ENCODE measurements at places on chromosomes 2 and 18.

GRCh38 chr18:48777744-48778116, 173.0 kb downstream of the SMAD7 start:
- DNase-seq: no peak

DNA sequence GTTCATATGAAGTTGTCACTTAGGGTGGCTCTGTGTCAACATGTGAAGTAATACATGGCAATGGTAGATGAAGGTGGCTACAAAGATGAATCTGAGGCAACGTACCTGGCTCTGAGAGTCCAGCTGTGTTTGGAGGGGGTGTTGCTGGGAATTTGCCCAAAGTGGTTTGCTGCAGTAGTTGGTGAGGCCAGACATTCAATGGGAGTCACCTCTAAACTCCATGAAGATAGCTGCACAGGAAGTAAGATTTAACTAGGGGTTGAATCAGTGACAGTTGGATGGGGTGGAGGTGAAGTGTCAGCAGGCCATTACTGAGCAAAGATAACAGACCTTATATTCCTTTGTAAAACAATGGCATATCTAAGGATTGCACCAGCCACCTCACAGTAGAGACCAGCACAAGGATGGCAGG, 71.8 kb downstream of the NUP35 start:
- DNase-seq: no peak

DNA sequence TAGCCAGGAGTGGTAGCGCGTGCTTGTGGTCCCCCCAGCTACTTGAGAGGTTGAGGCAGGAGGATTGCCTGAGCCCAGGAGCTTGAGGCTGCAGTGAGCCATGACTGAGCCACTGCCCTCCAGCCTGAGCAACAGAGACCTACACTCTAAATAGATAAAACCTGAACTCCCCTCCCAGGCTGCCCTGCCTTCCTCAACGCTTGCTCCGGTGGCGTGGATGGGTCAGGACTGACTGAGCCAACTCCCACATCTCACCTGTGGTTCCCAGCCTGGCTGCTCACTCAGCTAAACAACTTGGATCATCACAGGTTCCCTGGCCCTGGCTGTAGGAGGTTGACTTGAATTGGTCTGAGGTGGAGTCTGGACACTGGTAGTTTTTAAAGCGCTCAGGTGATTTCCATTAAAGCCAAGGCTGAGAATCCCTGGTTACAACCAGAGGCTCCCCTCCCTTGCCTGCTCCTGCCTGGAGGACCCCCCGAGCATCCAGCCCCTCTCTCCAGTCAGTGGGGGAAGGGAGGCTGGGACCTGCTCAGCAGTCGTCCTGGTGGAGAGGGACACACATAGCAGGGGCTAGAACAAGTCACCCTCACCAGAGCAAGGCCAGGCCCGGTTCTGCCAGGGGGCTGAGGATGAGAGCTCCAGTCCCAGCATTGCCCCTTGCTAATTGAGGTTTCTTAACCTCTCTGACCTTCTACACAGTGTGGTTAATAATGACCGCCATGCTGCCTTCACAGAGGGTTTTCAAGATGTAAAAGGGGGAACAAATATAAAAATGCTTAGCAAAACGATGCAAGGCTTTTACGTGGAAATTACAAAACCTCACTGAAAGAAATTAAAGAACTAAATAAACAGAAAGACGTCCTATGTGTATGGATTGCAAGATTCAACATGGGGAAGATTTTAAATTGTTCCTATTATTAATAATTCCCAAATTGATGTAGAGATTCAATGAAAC, 46.9 kb upstream of the TAF1B start:
- no peak for DNase-seq

DNA sequence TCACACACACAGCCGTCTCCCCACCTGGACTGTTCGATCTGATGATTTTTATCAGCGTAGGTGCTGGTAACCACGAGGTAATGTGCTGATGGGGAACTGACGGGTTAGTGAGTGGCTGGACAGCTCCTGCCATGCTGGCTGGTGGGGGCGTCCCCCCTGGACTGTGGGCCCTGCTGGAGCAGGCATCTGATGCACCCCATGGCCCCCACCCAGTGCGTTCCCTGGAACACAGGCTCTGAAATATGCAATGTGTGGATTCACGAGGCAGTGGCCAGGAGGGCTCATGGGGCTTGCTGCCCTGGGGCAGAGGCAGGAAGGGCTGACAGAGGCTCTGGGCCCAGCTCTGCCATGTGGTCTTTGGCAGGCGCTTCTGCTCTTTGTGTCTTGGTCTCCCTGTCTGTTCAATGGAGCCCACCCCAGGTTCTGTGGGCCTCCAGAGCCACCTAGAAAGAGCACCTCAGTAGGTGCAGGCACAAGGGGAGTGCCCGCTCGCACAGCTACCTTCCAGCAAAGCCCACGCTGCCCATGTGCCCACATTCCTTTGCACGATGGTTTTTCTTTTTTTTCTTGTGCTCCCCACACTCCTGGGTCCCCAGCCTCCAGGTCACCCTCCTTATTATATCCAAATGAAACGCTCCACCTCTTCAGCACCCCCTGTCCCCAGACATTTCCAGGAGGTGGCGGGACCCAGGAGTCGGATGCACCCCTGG, 10.3 kb upstream of the PXDN start:
- no peak for DNase-seq

DNA sequence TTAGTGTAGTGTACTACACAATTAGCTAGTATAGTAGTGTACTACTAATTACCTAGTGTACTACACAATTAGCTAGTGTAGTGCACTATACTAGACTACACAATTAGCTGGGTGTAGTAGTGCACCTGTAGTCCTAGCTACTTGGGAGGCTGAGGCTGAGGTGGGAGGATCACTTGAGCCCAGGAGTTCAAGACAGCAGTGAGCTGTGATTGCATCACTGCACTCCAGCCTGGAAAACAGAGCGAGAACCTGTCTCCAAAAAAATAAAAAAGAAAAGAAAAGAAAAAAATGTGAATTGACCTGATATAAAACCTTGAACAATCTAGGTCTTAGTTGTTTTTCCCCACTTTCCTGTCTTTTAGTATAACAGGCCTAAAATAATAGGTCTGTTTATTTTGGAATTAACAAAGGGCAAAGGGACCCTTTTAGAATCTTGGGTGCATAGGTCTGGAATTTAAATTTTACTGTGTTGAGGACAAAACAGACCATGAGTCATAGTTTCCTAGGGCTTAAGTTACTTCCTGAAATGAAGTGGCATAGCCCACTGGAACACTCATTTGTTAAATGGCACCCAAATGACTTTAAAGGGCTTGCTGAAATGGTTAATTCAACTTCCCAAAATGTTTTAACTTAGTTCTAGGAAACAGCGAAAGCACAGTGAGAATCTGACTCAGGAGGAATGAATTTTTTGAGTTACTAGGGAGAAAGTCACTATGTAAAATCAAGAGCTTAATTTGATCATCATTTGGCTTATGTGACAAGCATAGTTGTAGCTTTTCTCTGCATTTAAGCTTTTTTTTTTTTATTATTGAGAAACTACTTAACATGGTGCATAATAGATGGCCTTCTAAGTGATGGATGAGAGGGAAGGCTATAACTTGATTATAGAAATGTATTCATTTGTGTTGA, 50.7 kb upstream of the ARL5A start:
- DNase-seq: no peak

DNA sequence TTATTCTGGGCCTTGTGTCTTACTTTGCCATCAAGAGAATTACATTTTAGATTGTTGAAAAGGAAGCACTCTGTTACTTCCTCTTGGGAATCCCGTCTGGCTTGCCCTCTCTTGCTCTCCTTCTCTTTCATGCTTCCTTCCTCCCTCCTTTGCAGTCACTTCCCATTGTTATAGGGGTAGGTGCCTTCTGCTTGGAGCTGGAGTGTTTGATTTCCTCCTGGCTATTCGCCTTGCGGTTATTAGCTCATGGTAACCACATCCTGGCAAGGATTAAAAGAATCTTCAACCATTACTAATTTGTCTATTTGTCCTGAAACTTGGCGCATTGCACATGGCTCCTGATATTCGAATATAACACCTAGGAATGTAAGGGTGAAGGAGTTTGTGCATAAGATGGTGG, 115.0 kb downstream of the CERS6 start:
- DNase-seq: no peak

- DNase-seq: no peak
Observed at GRCh38 chr2:467892-468647, 180.2 kb upstream of the ALKAL2 start.

DNA sequence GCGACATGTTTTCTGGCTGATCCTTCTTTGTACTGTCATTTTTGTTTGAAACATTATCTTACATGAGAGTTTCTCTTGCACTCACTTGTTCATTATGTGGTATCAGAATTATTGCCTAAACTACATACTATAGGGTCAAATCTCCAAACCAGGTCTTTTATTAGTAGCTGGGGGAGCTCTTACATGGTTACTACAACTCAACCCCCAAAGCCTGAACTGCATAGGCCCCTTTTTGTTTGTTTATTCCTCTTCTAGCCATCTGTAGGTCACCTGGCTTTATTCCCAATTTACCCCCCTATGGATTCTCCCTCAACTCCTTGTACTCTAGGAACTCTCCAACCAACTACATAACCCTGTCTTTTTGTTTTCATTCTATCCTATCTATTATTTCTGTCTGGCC, 46.7 kb downstream of the PUM2 start:
- DNase-seq: no peak

GRCh38 chr2:96139181-96139758, 968 bp upstream of the ASTL start:
- no peak for DNase-seq

DNA sequence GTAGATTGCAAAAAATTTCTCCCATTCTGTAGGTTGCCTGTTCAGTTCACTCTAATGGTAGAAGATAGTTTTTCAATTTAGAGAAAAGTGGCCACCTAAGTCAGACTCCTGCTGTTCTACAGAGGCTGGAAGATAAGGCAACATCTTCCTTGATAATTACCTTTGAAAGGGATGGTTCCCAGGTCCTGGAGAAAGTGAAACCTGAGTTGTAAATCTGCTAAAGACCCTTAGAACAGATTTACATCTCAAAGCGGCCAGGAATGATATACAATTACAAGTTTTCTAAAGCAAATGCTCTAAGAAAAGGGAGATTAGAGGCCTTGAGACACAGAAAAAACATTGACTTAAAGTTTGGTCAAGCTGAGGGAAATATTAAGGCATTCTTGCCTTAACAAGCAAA, 1350.2 kb upstream of the FAM98A start:
- DNase-seq: no peak

DNA sequence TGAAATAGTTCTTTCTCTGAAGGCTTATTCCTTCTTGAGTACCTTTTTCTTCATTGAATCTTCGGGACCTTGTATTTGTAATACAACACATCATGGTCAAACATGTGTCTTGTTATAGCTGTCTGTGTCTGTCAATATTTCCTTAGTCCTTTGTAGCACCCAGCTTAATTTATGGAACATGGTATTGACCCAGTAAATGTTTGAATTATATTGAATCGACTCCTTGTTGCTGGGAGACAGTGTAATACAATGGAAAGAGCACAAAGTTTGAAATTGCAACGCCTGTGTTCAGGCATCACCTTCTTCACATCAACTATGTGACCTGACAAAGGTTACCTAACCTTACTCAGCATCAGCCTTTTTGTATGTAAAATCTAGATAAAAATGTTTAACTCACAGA, 267.2 kb upstream of the CYRIA start:
- DNase-seq: no peak

DNA sequence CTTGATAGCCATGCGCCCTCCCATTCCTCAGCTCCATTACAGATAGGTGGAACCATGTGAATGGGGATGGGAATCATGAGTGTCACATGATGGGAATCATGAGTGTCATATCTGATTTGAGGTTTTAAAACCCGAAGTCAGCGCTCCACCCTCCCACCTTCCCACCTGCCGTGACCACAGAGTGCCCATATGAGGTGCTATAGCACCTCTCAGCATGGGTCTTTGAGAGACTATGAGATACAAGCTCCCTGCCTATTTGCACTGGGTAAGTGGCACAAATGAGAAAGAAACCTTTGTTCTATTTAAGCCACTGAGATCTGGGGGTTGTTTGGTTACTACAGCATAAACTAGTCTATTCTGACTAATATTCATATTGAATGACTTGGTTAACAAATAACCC, 78.5 kb upstream of the PTPRM start:
- DNase-seq: no peak

- no peak for DNase-seq
Observed at GRCh38 chr2:202589582-202589949, 45.2 kb upstream of the FAM117B start.

DNA sequence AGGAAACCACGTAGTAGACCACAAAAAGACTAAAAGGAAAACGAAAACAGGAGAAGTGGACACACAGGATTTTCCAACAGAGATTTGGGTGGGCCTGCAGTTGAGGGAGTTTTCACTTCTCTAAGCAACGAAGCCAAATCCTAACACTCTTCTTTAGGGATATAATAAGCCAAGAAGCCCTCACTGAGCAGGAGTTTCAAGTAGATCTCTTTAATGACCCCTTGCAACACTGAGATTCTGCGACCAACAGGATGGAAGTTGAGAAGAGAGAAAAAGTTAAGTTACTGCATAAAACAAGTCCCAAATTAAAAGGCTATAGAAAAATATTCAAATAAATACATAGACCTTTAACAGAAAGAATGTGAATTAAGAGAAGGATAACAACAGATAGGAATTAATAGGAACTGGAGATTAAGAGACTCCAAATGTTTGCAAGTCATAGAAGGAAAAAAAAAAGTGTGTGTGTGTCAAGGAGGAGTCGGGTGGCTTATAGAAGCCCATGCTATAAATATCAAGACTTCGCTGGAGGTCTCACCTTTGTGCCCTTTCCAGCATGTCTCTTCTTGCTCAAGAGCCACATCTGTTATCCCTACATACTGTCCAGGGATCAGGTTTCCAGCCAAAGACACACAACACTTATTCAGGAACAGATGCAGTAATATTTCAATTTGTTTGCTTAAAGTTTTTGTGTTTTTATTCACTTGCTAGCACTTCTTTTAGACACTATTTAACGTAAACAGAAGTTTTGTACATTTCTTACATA, 69.4 kb upstream of the ARHGAP28 start:
- no peak for DNase-seq

DNA sequence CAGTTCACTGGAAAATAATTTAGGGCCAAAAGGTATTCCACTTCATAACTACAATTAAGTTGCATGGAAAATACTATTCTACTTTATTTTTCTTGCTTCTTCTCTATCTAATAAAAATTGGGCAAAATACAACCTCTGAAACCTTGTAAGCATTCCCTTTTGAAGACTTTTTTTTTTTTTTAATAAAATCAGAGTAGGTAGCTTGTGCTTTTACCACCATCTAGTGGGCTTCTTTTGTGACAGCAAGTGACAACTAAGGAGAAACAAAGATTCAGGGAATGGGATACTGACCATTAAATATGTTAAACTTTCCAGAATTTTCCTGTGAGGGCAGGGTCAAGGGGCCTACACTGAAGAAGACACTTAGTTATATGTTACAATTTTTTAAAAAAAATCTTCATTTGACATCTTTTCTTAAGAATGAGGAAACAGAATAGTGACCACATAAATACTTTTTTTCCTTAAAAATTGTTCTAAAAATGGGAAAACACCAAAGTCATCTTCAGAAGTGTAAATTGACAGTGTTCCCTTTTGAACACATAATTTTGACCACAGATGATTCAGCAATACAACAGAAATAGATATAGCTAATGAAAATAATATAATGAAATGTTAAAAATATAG, 1183.2 kb upstream of the ACVR2A start:
- DNase-seq: peak; percentile 15

- DNase-seq: no peak
Observed at GRCh38 chr2:73289304-73289703, 4.0 kb downstream of the EGR4 start.

Data from D341Med (cell line).